ENCODE measurements at places on chromosomes 1 and 21.

GRCh38 chr1:21761052-21761451 lies 21.9 kb downstream of the USP48 start:
- DNase-seq = no peak

GRCh38 chr1:244727871-244728474 lies 75.0 kb downstream of the DESI2 start:
- no peak for DNase-seq

GRCh38 chr1:225817611-225818061 lies 7.7 kb downstream of the EPHX1 start:
- no peak for DNase-seq

- DNase-seq = no peak
Measured at GRCh38 chr1:99660496-99660895, 14.6 kb downstream of the PALMD start.

- DNase-seq = peak; percentile 41
Measured at GRCh38 chr1:102191723-102192122, 195.0 kb upstream of the OLFM3 start.

DNA sequence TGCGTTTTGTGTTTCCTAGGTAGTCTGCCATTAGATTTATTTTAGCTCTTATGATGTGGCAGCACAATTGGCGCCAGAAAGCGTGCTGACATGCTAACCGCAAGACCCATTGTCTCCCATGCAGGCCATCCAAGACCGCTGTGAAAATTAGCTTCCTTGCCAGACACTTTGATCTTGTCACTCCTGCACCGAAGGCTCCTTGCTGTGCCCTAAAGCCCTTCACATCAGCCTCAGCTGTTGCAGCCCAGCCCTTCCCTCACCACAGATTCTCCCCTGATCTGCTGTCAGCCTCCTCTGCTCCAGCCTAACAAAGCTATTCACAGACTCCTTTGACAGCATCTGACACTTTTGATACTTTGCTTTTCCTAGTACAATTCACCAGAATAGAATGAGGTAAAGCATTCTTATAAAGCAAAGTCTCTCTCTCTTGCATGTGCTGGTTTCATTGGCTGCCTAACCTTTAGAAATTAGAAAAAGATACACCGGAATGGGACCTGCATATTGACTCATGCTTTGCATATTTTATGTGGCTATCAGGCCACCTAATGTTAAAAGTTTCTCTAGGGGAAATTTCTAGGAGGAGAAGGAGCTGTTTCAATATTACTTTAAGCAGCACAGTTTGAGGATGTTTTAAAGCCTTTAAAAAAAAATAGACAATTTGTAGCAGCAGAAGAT lies 280.3 kb upstream of the FMN2 start:
- no peak for DNase-seq

- no peak for DNase-seq
Measured at GRCh38 chr1:95370691-95371562, 136.9 kb downstream of the RWDD3 start.

DNA sequence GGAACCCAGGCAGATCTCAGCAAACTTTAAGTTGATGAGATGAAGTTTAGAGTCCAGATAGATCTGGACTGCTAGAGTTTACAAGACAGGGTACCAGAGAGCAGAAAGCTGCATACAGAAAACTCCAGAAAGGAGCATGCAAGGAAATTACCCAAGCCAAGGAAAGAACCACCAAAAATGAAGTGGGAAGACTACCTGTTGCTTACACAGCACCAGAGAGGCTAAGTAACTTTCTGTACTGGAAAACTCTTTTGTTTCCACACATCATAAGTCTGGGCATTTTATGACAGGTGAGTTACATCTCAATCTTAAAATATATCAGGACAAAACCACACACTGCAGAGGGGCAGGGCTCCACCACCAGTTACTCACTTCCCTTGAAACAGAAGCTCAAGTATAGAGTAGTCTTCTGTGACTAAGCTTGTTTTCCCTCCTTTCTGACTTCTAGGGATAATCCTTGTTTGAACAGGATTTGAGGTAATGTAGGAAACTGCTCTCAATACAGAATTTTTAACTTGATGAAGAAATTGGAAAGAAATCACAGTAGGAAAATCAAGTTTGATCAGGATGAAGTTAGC lies 17.4 kb upstream of the GJA9 start:
- DNase-seq = no peak

- DNase-seq = no peak
Measured at GRCh38 chr1:113226148-113226547, 153.2 kb downstream of the LRIG2 start.

- DNase-seq = no peak
Measured at GRCh38 chr21:42316891-42317290, 1.7 kb upstream of the TFF3 start.

DNA sequence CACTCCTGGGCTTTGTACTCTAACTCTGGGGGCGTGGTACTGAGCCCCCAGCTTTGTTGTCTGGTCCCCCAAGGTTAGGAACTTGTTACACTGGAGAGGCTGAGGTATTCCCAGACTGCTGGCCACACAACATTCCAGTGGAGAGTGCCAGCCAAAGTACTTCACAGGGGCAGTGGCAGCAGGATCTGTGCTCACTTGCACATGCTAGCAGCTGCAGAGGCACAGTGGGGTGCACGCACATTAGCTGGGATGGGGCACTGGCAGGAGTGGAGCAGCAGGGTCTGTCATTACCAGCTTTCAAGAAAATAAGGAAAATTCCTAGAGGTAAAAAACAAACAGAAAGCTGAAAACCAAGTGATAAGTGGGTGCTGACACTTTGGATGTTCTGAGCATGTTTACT lies 31.0 kb downstream of the ZNF691 start:
- no peak for DNase-seq

- no peak for DNase-seq
Measured at GRCh38 chr1:157001304-157001703, 44.2 kb downstream of the ARHGEF11 start.

DNA sequence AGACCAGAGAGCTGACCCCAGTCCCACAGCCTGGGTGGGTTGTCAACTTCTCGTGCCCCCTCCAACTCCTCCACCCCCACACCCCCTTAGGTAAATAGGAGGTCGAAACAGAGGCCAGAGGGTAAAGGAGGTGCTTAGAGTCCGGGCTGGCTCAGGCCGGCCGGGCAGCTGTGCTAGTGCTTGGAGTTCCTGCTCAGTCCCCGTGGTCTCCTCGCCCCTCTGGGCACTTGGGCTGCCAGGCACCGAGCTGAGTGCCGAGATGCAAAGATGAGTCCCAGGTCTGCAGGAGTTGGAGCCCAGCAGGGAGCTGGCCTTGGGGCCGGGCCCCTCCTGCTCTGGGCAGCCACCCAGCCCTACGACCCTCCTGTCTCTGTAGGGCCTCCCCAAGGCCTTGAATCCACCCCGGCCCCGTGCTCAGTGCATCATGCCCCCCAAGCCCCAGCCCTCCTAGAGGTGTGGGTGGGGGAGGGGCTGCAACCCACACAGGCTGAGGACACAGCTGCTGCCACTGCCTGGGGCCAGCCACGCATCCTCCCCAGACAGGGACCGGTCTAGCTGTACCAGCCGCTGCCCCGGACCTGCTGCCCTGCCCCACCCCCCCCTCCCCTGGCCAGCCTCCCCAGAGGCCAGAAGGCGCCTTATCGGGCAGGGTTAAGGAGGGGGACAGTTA lies 1.9 kb downstream of the SMIM1 start:
- no peak for DNase-seq

GRCh38 chr1:55463814-55464475 lies 248.8 kb upstream of the USP24 start:
- no peak for DNase-seq

DNA sequence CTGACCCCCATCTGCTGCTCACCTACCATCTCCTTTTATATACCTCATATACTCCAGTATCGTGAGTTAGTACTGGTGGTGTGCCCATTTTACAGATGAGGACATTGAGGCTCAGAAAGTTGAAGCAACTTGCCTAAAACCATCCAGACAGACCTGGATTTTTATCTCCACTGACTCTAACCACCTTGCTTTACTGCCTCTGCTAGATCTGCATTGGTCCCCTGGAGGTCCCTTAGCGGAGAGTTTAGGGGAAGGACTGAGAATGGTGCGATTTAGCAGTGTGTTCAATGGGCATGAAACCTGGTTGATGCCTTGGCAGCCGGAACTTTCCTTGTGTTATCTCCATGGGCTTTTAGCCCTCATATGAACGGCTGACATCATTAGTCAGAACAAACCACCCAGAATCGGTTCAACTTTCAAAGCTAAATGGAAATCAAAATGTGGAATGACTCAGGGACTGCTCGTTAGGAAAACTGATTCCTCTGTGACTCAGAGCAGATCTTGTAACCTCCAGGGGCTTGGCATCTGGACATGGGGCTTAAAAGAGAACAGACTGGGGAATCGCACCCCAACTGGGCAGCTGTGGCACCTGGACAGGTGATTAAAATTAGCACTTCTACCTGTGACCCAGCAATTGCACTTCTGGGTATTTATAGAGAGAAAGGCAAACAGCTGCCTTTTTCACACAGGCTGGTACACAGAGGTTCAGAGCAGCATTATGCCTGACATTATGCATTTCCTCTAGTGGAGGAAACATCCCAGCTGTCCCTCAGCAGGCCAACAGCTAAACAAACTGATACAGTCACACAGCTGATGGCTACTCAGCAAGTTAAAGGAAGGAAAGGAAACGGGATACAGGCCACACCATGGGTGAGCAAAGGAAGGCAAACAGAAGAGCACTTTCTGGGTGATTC lies 25.3 kb downstream of the TMEM51 start:
- no peak for DNase-seq

GRCh38 chr1:159214149-159214760 lies 9.6 kb downstream of the ACKR1 start:
- peak; percentile 14 for DNase-seq

DNA sequence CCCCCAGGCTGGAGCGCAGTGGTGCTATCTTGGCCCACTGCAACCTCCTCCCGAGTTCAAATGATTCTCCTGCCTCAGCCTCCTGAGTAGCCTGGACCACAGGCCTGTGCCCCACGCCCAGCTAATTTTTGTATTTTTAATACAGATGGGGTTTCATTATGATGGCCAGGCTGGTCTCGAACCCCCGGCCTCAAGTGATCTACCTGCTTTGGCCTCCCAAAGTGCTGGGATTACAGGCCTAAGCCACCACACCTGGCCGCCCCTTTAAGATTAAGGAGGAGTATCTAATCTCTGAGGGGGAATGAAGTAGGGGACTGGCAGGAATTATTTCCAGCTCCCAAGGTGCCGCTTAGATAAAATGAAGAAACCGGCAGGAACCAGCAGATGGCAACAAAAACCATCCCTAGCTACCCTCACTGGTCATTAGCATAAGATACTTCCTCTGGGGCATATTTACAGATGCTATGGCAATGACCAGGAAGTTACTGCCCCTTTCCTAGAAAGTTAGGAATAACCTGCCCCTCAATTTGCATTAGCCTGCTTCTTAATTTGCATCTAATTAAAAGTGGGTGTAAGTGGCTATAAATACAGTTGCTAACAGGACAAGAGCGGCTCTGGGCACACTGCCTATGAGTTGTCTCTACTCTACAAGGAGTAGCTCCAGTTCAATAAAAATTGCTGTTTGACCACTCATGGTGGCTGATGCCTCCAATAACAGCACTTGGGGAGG lies 7.1 kb upstream of the NSUN4 start:
- no peak for DNase-seq

DNA sequence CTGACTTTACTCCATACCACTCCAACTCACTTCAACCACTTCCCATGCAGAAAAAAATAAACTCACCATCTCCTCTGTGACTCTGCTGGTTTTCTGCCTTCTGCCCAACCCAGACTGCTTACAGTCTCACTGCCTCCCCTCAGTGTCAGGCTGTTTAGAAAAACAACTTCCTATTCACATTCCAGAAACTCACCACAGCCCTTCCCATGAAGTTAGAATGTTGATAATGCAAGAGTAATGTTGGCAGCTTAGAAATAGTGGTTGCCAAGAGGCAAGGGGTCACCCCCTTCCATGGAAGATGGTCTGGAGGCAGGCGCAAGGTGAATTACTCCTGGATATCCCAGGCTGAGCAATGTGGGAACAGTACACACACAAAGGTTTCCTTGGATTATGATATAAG lies at the start of gene SELP:
TSS of gene SELP (minus strand) at position 119 of the 400 bp plus-strand sequence. CDS start at position 69, 50 bp downstream.
- no peak for DNase-seq

GRCh38 chr1:56934430-56935060 lies 31.3 kb downstream of the C8B start:
- DNase-seq = no peak

GRCh38 chr1:185450060-185450788 lies 133.2 kb upstream of the IVNS1ABP start:
- DNase-seq = no peak

DNA sequence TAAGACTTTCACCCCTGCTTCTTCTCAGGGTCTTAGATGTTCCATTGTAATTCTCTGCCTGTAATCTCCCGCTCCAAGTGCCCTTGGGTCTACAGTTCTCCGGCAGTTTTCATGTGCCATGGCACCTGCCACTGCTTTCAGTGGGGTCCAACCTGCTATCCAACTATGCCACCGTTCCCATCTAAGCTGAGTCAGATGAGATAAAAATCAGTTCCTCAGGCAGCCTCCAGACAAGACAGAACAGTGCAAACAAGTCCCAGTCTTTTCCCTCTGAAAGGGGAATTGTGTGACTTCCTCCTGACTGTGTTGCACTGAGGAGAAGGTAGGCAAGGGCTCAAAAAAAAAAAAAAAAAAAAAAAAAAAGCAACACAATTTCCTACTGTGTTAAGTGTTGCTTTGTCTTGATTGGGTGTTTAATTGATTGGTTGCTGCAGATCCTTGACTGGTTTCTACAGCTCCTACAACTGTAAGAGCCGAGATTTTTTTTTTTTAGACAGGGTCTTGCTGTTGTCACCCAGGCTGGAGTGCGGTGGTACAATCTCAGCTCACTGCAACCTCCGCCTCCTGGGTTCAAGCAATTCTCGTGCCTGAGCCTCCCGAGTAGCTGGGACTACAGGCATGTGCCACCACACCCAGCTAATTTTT lies 50.7 kb downstream of the EBNA1BP2 start:
- no peak for DNase-seq

- DNase-seq = no peak
Measured at GRCh38 chr1:150582371-150582770, 3.0 kb upstream of the MCL1 start.

GRCh38 chr1:46026531-46026930 lies 105.9 kb downstream of the PIK3R3 start:
- DNase-seq = no peak

- DNase-seq = no peak
Measured at GRCh38 chr1:93749487-93749886, 67.8 kb upstream of the BCAR3 start.

DNA sequence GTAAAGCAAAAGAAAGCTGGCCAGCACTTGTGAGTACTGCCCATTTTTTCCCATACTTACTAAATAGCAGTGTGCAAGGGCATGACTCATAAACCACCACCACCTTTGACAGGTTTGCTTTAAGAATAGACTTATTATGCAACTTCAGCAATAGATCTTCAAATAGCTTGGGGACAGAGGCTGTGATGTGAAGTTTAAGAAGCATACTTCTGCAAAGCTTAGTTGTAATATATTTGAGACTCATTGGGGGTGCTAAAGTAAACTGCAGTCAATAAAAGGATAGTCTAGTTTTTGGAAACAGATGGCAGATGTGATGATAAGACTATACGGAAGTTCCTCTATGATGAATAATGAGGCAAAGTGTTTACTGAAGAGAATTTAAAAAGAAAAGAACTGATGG lies 210.0 kb downstream of the PLA2G4A start:
- DNase-seq = no peak

DNA sequence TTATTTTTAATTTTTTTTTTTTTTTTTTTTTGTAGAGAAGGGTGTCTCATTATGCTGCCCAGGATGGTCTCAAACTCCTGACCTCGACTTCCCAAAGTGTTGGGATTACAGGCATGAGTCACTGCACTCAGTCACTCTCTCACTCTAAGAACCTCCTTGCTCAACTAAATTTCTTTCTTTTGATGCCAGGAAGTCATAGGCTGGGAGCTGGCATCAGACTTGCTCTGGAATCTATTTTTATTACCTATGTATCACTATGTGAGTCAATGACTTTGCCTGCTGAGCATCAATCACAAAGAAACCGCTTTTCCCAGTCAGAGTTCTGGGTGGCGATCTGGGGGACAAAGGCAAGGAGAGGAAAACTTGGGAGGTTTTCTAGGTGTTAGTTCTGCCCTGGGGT lies 35.5 kb upstream of the PARP1 start:
- no peak for DNase-seq
